ENCODE measurements at places on chromosomes 1 and 21.

DNA sequence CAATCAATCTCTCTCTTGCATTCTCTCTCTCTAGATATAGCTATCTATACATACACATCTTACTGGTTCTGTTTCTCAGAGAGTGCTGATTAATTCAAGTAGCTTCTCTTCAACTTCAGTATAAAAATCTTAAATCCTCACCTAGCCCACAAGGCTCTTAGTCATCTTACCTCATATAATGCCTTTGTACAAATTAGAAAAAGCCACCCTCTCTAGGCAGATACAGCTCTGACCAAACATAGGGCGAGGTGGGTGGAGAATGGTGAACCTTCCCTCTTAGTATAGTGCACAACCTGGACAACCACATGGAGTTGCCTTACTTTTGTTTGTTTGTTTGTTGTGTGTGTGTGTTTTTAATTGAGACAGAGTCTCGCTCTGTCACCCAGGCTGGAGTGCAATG is 5.1 kb upstream of the INAVA start:
- DNase-seq, result no peak

- no peak for DNase-seq
Observed at GRCh38 chr21:29166853-29167252, 36.4 kb downstream of the MAP3K7CL start.

GRCh38 chr1:196680107-196680506 is 28.3 kb downstream of the CFH start:
- no peak for DNase-seq

- no peak for DNase-seq
Observed at GRCh38 chr21:39714331-39714730, 30.7 kb upstream of the IGSF5 start.

DNA sequence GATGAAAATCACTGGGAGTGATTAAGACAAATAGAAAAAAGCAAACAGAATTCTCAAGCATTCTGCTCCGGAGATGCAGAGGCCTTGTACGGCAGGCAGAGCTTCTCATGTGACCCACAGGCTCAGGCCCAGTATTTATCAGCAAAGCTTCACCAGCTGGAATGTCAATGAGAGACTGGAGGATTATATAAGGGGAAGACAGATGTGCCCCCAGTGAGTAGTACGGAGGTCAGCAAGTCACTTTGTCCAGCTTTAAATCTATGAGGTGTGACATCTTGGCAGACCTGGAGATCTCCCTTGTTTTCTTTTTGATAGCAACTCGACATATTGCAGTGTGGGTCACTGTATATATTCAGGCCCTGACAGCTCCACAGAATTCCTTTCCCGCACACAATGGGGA is 106.8 kb downstream of the HHIPL2 start:
- DNase-seq, result peak; percentile 65

- DNase-seq, result peak; percentile 25
Observed at GRCh38 chr1:244076740-244077139, 25.7 kb downstream of the ZBTB18 start.

DNA sequence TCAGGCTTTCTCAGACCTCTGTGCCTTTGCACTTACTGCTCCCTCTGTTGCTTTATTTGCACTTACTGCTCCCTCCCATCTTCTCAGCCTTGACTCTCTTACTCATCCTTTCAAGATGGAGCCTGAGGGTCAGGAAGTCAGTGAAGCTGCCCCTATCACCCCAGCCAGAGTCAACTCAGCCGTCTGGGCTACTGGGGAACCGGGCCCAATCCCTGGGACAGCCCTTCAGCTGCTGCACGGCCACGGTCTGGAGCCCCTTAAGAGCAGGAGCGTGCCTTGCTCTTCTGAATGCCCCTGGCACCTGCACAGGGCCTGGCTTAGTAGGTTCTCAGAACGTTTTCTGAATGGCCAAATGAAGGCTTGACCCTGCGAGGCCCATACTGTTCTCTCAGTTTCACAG is 244.4 kb downstream of the FOXD2 start:
- DNase-seq, result no peak

DNA sequence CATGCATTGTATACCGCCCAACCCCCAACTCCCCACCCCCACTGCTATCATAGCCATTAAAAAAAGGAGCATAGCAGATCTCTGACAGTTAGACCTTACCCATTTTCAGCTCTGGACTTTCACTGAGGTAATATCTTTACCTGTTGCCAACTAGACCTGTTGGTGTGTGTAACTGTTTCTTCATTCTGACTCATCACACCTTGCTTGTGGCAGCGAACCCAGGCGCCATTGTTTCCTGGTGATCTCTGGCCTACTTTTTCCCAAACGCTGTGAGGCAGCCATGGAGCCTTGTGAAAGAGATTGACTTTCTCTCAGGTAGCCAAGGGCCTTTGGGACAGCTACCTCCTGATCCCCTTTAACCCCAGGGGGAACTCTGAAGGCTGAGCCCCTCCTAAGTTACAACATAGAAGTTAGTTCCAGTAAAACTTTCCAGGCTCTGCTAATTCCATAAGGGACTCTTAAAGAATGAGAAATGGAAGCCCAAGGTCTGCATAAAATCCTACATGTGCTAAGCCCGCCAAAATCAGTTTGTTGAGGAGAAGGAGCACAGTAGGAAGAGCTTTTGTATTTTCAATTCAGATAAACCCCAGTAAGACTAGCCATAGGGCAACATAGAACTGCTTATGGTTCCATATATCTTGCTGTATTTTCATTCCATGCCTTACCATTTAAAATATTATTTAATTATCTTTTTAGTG is 196.1 kb upstream of the CAMK1G start:
- DNase-seq, result no peak

GRCh38 chr1:71116729-71117128 is 35.9 kb upstream of the ZRANB2 start:
- DNase-seq, result no peak

- no peak for DNase-seq
Observed at GRCh38 chr1:182041615-182042014, 19.9 kb downstream of the ZNF648 start.

DNA sequence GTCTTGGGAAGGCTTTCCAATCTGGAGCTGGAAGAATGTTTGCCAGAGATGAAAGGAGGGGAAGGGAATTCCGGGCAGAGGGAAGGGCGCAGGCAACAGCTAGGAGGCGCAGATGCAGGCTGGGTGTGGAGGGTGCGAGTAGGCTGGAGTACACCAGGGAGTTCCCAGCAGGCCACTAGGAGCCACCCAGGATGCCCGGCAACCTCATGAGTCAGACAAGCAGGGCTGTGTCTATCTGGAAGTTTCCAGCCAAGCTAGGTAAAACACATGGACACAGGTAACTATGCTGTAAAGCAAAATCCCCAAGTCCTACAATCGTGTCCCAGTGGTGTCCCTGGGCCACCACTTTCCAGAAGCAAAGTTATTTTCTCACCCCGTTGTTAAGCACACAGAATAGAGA is 990 bp upstream of the NBL1 start:
- DNase-seq, result peak; percentile 40

DNA sequence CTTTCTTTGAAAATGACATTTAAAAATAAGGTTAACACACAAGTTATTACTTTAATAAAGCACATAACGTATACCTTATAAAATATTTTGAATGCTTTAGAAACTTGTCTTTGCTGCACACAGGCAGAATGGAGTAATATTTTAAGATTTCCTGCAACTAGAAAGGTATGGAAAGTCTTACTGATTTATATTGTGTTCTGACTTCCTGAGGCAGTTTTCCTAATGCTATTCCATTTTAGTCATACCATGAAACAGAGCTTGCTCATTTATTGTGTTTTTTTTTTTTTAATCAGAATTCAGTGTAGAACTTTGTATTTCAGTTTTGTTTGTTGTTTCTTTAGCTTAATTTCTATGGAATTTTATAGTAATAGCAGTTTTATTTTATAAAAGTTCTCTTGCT is 60.9 kb upstream of the S1PR1 start:
- no peak for DNase-seq

- peak; percentile 97 for DNase-seq
Observed at GRCh38 chr1:10682449-10683309, 113.8 kb downstream of the CASZ1 start.

- no peak for DNase-seq
Observed at GRCh38 chr1:177216587-177217202, 45.9 kb downstream of the BRINP2 start.

DNA sequence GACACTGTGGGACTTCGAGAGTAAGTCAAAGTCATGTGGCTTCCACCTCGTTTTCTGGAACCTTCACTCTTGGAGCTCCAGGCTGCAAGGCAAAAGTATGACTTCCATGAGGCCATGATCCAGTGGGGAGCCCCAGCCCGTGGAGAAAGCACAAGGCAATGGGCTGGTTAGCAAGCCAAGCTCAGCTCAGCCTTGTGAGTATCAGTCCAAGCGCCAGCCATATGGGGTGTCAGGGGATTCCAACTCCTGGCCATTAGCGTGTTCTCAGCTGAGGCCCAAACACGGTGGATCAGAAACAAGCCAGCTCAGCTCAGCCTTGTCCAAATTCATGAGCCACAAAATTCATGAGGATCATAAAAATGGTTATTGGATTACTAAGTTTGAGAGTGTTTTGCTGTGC is 261.0 kb downstream of the RHOU start:
- DNase-seq, result no peak

DNA sequence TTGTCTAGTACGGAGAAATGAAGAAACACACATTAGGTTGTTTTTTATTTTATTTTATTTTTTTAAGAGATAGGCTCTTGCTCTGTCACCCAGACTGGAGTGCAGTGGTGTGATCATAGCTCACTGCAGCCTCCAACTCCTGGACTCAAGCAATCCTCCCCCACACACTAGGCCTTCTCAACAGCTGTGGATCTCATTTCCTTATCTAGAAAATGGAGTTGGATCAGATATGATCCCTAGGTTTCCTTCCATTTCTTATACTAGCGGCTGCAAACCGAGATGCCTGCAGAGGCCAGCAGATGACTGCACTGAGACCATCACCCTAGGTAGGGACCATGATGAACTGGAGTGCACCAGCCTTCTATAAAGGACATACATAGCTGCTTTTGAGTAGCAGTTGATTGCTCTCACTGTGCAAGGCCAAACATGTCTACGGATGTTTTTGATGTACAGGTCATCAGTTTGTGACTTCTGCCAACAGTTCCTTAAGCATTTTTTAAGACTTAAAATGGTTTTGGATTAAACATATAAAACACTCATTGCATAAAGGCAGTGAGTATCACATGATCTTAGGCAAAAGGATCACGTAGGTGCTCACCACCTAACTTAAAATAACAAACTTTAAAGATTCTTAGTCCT is 11.4 kb upstream of the KLHL12 start:
- DNase-seq, result peak; percentile 60

DNA sequence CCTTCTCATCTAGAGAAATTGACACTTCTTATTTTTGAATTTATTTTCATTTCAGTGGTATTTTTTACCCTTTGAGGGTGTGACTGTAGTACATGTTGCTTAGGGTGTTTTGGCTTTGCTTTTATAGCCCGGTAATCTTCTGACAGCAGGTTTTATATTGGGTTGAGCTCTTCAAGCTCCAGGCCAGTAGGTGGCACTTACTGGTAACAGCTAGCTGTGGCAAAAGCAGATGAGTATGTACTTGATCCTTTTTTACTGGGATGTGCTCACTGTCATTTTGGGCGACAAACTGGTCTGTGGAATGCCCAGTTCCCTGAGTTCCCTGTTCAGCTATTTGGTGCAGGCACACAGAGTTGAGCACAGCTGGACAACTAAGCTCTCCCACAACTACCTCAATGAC is 916.2 kb upstream of the B3GALT2 start:
- peak; percentile 47 for DNase-seq

- DNase-seq, result peak; percentile 71
Observed at GRCh38 chr1:226649780-226650179, 89.3 kb downstream of the ITPKB start.

DNA sequence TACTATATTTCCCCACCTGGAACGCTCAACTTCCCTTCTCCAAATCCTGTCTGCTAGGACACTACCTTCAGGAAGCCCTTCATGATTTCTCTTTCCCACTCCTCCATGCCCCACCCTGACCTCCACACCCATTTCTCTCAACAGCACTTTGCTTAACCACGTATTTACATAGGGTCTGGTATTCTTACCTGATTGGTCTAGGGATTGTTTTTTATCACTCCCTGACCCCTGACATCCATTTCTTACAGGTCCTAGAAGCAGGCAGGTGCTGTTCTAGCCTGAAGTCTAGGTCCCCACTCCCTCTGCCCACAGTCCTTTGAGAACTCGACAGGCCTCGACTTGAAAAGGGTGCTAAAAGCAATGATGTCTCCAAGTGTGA is 47.5 kb downstream of the DMAP1 start:
- no peak for DNase-seq

GRCh38 chr1:34324879-34325440 is 148.3 kb downstream of the C1orf94 start:
- DNase-seq, result no peak

DNA sequence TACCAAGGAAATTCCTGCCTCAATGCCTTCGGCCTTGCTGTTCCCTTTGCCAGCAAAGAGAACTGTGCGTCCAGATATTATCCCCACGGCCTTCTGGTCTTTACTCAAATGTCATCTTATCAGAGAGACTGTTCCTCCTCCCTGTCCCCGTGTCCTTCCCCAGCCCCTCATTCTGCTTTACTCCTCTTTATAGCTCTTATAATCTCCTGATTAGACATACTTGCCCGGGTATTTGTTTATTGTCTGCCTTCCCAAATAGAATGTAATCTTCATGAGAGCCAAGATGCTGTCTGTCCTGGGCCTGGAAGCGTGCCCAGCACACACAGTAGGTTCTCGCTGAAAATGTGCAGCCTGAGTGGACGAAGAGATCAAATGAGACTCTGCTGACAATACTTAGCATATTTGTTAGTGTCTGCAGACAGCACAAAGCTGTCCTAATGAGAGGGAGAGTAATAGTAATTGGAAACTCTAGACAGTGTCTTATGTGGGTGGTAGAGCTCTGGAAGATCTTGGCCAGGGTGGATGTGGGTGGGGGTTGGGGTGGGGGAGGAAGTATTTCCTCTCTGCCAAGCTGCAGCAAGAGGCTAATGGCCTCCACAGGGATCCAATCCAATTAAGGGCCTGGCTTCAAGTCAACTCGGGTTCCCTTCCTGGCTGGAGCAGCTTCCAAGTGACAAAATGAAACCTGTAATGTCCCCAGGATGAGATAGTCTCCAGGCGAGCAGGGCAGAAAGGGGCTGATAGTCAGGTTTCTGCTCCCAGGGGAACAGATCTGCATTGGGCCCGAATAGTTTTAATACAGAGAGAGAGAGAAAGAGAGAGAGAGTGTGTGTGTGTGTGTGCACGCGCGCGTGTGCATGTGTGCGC is 9.5 kb upstream of the CLIC4 start:
- DNase-seq, result peak; percentile 98

All from NCI-H82 (cell line).